ENCODE measurements at places on chromosomes 4 and X.

- no peak for DNase-seq
Measured at GRCh38 chrX:26586570-26586969, 370.6 kb downstream of the MAGEB5 start.

GRCh38 chr4:36313301-36313700 lies 31.9 kb downstream of the DTHD1 start:
- DNase-seq: no peak

DNA sequence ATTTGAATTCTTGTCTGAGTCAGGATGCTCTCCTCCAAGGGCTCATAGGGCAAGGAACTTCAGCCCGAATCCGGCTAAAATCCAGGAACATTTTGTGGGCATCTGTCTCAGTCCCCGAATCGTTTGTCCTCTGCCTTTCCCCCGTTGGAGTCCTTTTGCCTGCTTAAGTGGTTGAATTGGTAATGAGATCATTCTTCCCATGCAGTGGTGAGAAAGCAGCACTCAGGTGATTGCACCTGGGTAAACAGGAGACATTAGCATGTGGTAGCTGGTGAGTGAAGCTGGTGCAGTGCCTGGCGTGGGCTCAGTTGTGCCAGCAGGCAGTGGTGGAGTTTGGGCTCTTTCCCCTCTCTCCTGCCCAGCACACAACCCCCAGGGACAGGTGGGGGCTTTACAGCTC lies 61.9 kb upstream of the MTM1 start:
- DNase-seq: no peak

- DNase-seq: no peak
Measured at GRCh38 chrX:7953446-7953845, 26.2 kb upstream of the PNPLA4 start.

GRCh38 chr4:29075366-29075765 lies 1644.8 kb upstream of the PCDH7 start:
- DNase-seq: no peak

DNA sequence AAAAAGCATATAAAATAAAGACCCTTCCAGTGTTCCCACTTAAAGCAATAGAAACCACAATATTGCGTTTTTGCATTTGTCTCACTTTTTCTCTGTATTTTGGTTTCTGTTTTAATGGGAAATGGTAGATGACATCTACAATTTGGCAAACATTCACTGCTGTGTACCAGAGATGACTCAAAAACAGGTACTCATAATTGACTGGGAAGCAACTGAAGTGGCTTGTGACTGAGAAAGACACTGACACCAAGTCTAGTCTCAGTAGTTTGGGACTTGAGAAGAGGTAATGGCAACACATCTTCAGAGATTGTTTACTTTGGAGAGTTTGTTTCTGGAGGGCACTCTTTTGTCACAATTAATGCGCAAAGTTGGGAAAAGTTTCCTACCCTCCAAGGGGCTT lies 42.0 kb downstream of the AREG start:
- DNase-seq: no peak

- DNase-seq: no peak
Measured at GRCh38 chrX:15915959-15916703, 61.5 kb upstream of the AP1S2 start.

- DNase-seq: no peak
Measured at GRCh38 chrX:84487365-84488353, 14.6 kb downstream of the HDX start.

GRCh38 chrX:49037883-49038475 lies 5.2 kb downstream of the TFE3 start:
- DNase-seq: no peak

GRCh38 chr4:183337833-183338232 lies 15.6 kb upstream of the CLDN24 start:
- DNase-seq: no peak

DNA sequence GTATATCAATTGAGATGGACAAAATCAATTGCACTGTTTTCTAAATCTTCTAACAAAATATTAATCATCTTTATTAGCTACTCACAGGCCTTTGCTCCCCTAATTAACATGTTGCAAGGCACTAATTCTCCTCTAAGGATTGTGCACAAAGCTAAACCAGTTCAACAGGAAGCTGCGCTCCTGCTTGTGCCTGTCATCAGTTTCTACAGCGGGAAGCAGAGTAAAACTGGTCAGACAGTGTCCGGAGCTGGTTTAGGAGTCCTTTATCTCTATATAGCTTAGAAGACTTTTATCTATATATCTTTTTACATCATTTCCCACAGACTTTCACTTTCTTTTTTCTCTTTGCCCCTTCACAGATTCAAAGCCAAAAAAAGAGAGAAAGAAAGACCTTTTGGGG lies 79.1 kb downstream of the ELOVL6 start:
- DNase-seq: no peak

DNA sequence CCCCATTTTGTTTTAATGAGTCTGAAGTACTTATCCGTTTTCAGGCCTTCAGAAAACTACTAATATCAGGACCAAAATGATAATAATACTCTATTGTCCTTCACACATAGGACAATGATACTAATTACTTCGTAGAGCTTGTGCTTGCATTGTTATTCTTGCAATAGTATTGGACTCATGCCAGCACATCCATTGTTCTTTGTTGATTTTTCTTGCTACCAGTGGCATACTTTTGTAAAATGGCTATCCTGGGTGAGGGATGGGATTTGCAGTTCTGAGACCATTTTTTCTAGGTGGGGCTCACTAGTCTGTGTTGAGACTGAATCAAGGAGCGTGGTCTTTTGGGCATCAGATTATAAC lies 195.3 kb downstream of the MAML3 start:
- DNase-seq: no peak

- no peak for DNase-seq
Measured at GRCh38 chrX:97743014-97743413, 859.3 kb downstream of the RPA4 start.

- DNase-seq: no peak
Measured at GRCh38 chr4:16253127-16253960, 27.1 kb upstream of the TAPT1 start.

GRCh38 chrX:38305971-38306370 lies 21.3 kb downstream of the RPGR start:
- DNase-seq: no peak

DNA sequence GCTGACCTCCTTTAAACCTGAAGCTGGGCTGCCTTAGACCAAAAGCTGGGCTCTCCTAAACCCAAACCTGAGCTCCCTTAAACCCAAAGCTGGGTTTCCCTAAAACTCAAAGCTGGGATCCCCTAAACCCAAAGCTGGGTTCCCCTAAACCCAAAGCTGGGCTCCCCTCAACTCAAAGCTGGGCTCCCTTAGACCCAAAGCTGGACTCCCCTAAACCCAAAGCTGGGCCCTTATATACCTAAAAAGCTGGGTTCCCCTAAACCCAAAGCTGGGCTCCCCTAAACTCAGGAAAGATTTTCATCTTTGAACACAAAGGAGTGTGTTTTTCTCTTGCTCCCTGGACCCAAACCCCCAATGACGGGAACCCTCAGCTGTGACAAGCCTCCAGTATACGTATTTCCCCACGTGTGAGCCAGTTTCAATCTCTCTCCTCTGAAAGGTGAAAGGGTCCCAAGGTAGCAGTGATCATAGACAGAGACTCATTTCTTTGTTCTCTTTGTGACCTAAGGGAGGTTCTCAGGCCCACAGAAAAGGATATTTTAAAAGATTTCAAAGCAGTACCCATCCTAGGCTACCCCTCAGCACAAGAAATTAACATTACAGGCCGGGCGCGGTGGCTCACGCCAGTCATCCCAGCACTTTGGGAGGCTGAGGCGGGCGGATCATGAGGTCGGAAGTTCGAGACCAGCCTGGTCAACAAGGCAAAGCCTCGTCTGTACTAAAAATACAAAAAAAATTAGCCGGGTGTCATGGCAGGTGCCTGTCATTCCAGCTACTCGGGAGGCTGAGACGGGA lies 31.3 kb upstream of the ASMTL start:
- DNase-seq: no peak

GRCh38 chr4:124025000-124025399 lies 628.4 kb downstream of the SPRY1 start:
- DNase-seq: no peak

DNA sequence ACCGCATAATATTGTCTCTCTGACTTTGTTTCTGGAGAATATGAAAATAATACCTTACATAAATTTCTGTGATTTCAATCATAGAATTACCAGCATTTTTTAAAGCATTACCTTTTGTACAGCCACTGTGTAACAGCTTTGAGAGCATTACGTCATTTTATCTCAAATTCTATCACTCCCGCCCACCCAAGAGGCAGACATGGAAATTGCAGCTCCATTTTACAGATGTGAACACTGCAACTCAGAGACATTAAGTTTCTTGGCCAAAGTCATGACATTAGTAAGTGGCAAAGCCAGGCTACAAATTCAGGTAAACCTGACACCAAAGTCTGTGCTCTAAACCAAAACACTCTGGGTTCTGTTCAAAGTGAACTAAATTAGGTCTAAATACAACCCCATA lies 33.6 kb upstream of the KDR start:
- DNase-seq: no peak

DNA sequence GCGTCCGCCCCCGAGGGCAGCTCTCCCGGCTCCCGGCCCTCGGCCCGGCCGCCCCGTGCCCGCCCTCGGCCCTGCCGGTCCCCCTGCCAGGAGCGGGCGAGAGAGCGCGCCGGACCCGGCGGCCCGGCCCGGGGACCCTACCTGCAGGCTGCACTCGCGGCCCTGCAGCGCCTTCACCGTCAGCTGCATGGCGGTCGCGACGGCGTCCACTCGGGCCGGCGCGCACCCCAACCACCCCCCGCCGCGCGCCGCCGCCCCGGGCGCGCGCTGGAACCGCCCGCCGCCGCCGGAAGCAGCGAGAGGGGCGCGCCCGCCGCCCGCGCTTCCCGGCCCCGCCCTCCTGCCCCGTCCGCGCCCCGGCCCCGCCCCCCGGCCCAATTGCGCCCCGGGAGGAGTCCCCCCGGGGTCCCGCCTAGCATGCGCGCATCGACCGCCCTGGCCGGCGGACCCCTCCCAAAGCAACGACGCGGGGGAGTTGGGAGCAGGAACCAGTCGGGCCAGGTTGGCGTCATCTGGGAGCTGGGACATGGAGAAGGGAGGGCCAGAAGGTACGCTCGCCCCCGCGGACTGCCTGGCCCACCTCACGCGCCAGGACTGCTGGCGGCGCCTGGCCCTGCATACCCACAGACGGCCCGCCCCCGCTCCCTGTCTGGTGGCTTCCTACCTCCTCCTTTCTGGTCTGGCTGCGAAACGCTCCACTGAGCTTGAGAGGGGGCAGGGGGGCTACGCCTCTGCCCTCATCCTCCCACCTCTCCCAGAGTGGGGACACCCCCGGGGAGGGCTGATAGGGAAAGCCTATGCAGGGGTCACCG lies at the start of gene UBL4A:
Gene UBL4A, minus strand, starts transcription at position 220 of the 812 bp plus-strand sequence. Its CDS starts 31 bp downstream, at position 189.
- no peak for DNase-seq

DNA sequence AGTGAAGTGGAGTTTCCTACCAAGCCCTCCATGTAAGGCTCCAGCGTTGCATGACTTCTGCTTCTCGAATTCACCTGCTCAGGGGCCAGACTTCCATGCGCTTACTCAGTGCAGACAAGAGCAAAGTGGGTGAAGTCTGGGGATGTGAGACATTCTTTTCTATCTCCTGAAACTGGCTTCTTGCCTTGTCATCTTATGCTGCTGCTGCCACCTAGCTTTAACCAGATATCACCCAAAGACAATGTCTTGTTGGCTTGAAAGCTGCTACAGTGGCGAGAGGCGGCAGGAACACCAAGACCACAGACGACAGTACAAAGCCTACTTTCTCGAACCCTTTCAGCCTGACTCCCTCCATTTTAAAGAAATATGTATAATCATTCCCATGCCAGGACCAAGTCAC lies 103.6 kb upstream of the ADGRG2 start:
- DNase-seq: no peak

DNA sequence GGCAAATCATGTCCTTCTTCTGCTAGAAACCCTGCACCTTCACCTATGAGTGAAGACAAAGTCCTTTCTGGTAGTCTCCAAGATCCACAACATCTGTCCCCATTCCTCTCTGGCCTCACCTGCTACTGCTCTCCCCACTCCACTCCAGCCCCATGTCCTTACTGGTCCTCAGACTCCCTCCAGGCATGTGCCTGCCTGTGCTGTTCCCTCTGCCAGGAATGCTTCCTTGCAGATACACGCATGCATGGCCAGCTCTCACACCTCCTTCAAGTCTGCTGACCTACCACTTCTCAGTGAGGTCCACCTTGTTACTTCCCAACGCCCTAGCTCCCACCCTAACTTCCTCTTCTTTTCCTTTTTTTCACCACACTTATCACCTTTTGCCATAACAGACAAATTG lies 18.1 kb downstream of the HMGB2 start:
- no peak for DNase-seq

DNA sequence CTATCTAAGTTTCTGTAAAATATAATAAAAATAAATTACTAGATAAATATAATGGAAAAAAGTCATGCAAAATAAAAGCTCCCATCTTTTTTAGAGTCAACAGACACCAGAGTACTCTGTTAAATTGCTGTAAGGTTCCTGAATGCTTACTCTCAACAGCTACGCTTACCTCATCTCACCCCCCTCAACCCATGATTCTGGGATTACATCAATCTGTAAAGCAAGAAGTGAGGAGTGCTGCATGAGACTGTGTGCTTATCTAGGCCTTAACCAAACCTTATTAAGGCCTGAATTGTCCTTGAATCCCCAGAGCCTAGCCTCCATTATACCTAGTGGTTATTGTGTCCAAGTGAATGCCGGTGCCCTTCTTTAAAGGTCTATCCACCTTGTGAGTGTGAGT lies 735.8 kb downstream of the RPA4 start:
- DNase-seq: no peak

- DNase-seq: no peak
Measured at GRCh38 chr4:68869274-68869773, 53.5 kb downstream of the UGT2B10 start.

DNA sequence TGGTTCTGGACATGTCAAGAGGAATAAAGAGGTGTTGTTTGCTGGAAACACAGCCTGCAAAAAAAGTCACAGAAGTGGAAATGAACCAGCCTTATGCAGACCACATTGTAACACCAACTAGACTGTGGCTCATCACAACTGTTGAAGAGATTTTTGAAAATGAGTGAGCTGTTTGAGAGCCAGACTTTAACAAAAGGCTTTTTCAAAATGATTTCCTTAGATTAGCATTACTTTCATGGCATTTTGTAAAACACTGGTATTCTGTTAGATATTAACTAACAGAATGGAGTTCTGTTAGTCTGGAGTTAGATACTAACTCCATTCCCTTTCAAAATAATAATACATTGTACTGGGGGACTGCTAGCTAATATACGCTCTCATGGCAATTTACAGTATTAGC lies 60.6 kb upstream of the GABRA2 start:
- DNase-seq: no peak

DNA sequence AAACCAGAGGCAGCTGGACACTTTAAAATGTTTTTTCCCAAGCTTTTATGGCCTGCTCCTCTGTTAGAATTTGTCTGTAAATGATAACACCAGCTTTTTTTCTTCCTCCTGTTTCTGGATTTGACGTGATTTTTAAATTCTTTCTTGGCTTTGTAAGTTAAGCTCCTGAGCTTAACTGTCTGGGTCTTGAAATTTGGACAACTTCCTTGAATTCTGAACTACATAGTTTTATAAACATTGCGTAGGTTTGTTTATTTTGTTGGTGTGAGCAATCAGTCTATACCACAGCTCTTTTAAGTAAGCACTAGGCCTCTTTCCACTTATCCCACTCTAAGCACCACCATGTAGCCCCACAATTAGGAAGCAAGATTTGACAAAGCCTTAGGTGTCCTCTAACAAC lies 144.4 kb upstream of the GUCY1A1 start:
- no peak for DNase-seq

- no peak for DNase-seq
Measured at GRCh38 chrX:69117876-69118526, 47.3 kb downstream of the PJA1 start.

- no peak for DNase-seq
Measured at GRCh38 chr4:173014113-173014558, 154.5 kb upstream of the GALNT7 start.
